ENCODE measurements at places on chromosomes 4 and X.

- no peak for DNase-seq
These were observed 126.5 kb downstream of the SLIT2 start for GRCh38 chr4:20378181-20378580.

GRCh38 chrX:29561417-29561816 is 653.9 kb upstream of the MAGEB2 start:
- no peak for DNase-seq

- no peak for DNase-seq
These were observed 166.7 kb downstream of the ANTXR2 start for GRCh38 chr4:79906303-79906702.

DNA sequence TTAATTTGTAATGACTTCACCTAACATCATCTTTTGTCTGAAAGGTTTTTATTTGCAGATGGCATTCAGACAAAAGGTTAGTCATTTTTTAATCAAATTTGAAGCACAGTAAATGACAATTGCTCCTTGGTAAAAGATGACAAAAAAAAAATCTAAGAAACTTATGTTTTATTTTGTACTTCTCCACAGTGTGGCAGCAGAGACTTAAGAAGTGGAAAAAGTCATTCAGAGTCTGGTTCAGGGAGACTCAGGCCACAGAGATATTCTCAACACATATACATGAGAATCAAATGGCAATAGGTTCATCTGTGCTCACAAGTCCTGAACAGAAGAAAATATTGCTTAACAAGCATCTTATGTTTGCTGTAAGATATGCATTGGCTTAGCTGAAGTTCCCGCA is 436.2 kb downstream of the KCNIP4 start:
- DNase-seq, result no peak

DNA sequence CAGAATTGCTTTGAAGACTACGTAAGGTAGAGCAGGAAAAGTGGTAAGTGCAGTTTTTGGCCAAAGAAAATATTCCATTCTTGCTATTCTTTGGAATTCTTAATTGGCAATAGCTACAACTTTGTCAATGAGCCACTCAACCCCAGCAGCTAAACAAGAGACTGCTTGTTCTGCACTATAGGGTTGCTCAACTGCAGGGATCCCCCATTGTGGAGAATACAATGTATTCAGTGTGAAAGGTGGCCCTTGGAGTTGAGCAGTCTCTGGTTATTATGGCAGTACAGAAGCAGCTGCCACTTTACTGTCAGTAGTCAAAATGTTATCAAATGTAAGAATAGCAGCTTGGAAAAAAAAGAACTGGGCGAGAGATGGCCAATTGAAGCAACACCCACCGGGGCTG is 808.7 kb downstream of the CENPC start:
- DNase-seq, result no peak

GRCh38 chr4:6987588-6987961 is 55.6 kb upstream of the TADA2B start:
- DNase-seq, result no peak

- DNase-seq, result no peak
These were observed 30.8 kb upstream of the MTNR1A start for GRCh38 chr4:186586205-186586604.

DNA sequence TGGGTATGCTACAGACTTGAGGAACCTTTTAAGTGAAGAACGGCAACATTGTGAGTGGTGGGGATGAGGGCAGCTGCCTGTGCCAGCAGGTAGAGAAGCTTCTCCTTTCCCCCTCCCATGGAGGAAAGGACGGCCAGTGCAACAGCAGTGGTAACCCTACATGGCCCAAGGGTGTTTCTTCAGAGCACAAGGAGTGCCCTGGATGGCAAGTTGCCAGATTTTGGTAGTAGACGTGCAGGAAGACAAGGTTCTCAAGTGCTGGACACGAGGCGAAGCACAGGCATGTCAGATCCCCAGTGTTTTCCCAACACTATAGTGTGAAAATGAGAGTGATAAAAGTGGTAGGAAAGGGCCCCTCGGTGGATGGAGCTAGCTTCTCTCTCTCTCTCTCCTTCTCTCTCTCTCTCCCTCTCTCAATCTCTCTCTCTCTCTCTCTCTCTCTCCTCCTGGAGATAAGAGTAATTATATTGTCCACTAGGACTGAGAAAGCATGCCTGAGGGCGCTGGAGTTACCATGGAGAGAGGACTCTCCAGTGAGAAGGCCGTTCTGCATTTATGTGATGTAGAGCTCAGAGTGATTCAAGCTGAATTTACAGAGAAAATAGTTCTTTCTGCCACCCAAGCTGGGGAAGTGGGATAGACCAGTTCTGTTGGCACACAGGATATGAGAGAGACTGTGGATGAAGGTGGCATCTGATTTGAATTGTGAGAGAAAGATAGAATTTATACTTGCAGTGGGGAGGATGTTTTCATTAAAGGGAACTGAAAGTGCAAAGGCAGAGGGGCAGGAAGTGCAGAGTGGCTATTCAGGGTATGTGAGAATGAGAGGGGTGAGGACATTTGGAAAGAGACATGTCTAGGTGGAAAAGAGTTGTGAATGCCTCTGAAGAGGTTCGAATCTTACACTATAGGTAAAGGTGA is 25.7 kb upstream of the TRPC3 start:
- no peak for DNase-seq

- DNase-seq, result no peak
These were observed 72.9 kb upstream of the GYPA start for GRCh38 chr4:144213371-144213770.

DNA sequence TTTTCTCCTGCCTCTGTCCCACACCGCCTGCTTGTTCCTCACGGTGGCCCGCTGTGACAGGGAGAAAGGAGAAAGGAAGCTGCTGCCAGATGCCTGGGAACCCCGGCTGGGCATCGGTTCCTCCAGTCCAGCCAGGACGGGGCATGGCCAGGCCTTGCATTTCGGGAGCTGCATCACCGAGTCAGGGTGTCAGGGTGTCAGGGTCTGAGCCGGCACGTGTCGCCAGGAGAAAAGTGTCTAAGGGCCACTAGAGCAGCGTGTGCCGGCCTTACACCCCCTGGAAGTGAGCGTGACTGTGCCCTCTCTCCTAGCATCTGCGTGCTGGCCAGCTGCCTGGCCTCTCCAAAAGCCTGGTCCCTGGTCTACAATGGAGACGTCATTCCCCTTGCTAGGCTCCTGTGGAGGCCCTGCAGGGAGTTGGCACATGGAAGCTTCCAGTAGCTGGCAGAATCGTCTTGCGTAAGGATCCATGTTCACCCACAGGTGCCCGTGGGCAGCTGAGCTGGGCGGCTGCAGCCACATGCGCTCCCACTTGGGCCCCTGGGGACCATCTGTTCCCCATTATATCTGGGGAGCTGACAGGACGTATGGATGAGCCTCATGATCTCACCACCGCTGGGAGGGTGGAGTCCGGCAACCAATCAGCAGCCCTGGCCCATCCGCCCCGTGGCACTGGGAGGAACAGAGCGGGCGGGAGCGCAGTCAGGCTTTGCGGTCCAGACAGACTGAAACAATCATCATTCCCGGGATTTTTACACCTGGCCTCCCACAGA is 39.9 kb upstream of the HMX1 start:
- no peak for DNase-seq

GRCh38 chr4:122695226-122695625 is 37.3 kb upstream of the BBS12 start:
- no peak for DNase-seq

DNA sequence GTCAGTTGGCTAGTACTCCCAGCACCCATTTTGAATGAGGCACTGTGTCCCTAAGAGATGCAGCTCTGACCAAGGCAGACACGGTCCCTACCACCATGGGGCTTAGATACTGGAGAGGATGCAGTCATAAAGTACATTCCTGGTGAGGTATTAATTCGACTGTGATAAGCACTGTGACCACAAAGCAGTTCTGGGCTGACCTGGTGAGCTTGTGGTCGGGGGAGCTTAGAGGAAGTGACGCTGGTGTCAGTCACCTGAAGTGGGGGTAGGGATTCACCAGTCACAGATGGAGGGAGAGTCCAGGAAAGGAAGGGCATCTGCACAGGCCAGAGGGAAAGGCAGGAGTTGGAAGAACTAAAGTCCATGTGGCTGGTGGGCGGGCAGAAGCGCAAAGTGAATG is 15.8 kb upstream of the CLTRN start:
- DNase-seq, result no peak

GRCh38 chr4:52939739-52940138 is 77.6 kb downstream of the RASL11B start:
- no peak for DNase-seq

GRCh38 chr4:69167300-69167699 is 47.2 kb downstream of the UGT2B11 start:
- no peak for DNase-seq

DNA sequence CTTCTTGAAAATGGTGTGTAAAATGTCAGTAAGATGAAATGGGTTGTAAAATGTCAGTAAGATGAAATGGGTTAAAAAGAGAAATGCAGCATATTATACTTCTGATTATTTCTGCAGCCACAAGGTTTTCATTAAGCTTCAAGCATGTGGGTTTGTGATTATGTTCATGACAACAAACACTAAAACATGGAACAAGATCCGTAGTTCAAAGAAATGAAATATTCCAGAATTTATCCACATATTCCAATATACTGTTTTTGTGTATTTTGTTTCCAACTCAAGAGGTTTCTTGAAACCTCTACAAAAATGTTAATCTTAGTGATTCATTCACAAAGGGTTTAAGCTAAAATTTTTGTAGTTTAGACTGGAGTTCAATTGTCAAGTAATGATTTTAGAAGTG is 84.0 kb downstream of the ADAMTS3 start:
- no peak for DNase-seq

- DNase-seq, result no peak
These were observed 1.1 kb downstream of the GPR78 start for GRCh38 chr4:8581094-8581861.

- DNase-seq, result no peak
These were observed 138.9 kb upstream of the INPP4B start for GRCh38 chr4:142984871-142985585.

DNA sequence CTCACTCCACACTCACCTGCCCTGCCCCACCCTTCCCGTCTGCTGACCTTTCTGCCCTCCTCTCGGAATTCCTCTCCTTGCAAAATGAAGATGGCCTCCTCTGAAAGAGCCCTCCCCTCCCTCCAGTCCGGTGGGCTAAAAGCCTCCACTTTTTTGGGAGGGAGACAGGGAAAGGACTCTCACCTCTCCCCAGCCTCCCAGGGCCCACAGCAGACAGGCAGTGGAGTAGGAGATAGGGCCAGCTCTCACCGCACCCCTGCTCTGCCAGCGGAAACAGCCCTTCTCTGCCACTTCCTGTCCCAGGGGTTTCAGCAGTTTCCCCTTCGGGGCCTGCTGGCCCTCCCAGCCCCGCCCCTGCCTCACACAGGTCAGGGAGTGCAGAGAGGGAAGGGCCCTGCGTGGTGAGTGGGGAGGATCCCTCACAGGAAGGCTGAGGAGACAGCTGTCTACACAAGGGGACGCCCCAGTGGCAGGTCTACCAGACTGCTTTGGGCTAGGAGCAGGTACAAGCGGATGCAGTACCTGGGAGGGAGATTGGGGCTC is 18.2 kb downstream of the ELF4 start:
- peak; percentile 47 for DNase-seq

GRCh38 chr4:26763648-26764047 is 97.0 kb upstream of the STIM2 start:
- no peak for DNase-seq

- DNase-seq, result no peak
These were observed 81.4 kb downstream of the IRF2 start for GRCh38 chr4:184392748-184393559.

- DNase-seq, result no peak
These were observed 19.6 kb downstream of the FAT1 start for GRCh38 chr4:186704057-186704456.

- no peak for DNase-seq
These were observed 46.6 kb upstream of the HS6ST2 start for GRCh38 chrX:133005042-133005441.
